ENCODE measurements at places on chromosomes 1 and 21.

DNA sequence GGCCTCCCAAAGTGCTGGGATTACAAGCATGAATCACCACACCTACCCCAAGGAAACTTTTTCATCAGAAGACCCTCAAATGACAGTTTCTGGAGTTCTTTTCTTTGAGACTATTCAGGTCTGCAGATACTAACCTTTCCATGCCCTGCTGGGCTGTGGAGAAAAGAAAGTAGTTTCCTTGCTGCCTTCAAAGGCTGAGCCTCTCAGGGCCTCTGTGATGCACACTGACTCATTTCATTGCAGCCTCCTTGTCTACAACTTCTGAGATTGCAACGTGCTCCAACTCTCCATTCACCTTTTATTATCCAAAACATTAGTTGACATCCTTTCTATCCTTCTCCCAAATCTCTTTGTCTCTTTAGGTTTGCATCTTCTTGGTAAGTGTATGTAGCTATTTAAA is 8.8 kb upstream of the SAMSN1 start:
- DNase-seq, result no peak
- no peak overlapping the region for H3K27ac ChIP-seq
- H3K36me3 ChIP-seq, result no peaks in the 10 kb centered on the region
- H3K27me3 ChIP-seq, result no peaks in the 10 kb centered on the region
- H3K4me3 ChIP-seq, result no peak overlapping the region

GRCh38 chr1:197284966-197285365 is 16.9 kb downstream of the CRB1 start:
- no peaks in the 10 kb centered on the region for H3K27me3 ChIP-seq
- H3K36me3 ChIP-seq, result no peaks in the 10 kb centered on the region
- no peaks in the 10 kb centered on the region for H3K4me1 ChIP-seq

DNA sequence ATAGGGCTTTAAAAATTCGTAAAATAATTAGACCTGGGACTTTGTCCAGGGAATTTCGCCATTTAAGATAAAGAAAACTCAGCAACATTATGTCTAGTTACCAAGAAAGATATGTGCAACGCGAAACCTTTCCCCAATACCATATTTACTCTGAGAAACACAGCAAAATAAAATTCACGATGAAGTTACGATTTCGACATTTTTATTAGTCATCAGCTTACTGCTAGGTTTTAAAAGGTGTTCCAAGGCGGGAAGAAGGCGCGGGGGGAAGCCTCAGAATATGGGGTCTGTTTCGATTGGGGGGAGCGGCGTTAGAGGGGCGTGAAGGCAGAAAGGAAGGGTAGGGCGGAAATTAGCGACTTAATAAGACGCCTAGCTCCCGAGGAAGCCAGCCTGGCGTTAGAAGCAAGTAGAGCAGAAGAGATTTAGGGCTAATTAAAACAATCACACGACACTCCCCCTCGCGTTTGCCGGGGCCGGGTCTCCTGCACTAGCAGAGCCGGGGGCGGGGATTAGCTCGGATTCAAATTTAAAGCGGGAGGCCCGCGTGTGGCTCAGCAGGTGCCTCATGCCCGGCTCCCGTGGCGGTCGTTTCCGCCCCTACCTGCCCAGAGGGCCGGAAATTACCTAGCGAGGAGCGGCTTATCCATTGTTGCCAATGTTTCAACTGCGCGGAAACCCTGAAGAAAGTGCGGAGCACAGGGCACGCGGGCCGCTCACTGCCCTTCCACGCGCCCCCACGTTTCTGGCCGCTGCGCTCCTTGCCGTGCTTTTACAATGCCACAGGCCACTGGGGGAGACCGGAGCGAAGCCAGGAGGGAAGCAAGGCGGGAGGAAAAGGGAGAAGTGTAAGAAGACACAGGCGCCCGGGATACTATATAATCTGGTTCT is 795 bp upstream of the POU2F1 start:
- H3K27me3 ChIP-seq, result no peaks in the 10 kb centered on the region
- no peaks in the 10 kb centered on the region for H3K36me3 ChIP-seq
- DNase-seq, result peak; percentile 70
- peak overlapping the region; percentile 96 for H3K4me3 ChIP-seq
- peak overlapping the region; percentile 97 for H3K27ac ChIP-seq

DNA sequence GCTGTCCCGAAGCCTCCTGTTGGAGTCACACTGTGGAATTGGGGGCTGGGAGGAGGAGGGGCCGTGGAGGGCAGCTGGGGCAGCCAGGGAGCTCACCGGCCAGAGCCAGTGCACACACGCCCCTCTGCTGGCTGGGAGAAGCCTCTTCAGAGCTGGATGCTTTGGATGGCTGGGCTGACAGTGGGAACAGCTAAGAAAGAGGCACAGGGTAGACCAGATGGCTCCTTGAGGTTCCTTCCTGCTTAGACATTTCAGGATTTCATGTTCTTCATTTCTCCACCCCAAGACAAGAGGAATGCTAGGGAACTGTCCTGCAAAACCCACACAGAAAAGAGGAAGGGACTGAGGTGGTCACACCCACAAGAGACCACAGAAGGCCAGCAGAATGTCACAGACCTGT is 254.8 kb upstream of the VAMP3 start:
- peaks cover 8% of the 10 kb centered on the region for H3K4me1 ChIP-seq
- H3K4me3 ChIP-seq, result no peak overlapping the region
- H3K27me3 ChIP-seq, result no peaks in the 10 kb centered on the region

- H3K4me3 ChIP-seq, result no peak overlapping the region
- no peaks in the 10 kb centered on the region for H3K36me3 ChIP-seq
- no peak for DNase-seq
- H3K27me3 ChIP-seq, result no peaks in the 10 kb centered on the region
Observed at GRCh38 chr21:42495027-42495426, 997 bp downstream of the RSPH1 start.

GRCh38 chr1:86848654-86849053 is 65.3 kb downstream of the SELENOF start:
- H3K27me3 ChIP-seq, result no peaks in the 10 kb centered on the region
- H3K36me3 ChIP-seq, result no peaks in the 10 kb centered on the region
- no peaks in the 10 kb centered on the region for H3K4me1 ChIP-seq
- H3K27ac ChIP-seq, result no peak overlapping the region
- H3K4me3 ChIP-seq, result no peak overlapping the region

DNA sequence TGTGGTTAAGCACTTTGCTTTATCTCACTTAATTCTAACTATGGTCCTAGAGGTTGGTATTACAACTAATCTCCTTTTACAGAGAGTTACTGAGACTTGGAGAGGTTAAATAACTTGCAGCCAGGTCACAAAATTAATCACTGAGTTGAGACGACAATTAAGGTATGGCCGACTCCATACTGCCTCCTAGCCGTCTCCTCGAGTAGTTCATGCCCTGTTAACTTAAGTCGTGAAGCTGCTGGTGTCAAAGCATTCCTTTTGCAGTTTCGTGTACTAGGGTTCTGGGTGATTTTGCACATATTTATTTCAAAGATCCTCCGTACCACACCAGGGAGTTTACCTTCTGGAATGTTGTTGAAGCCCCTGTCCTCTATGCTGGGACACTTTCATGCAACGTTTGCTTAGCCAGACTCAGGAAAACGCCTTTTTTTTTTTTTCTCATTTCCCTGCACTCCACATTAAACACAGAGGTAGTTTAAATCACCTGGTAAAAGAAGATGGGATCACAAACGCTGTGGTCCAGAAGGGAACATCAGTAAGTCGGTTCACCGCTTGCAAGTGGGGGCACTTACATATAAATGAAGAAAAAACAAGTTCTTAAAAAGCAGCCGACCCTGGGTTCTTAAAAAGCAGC is 570 bp upstream of the NEK7 start:
- DNase-seq, result peak; percentile 33
- peak overlapping the region; percentile 87 for H3K4me3 ChIP-seq
- peaks cover 14% of the 10 kb centered on the region for H3K4me1 ChIP-seq
- H3K27ac ChIP-seq, result peak overlapping the region; percentile 100

DNA sequence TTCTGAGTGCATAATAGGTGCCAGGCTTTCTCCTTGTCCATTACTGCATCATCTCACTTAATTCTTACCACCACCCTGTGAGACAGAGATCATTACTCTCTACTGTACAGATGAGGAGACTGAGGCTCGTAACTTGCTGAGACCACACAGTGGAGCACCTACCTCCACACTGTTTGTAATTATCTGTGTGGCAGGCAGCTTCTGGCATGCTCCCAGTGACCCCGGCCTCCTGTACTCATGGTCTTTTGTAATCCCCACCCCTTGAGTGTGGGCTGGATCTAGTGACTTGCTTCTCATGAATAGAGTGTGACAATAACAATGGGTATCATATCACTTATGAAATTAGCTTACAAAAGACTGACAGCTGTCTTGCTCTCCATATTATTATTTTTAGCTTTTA is 407.3 kb downstream of the MATN1 start:
- H3K27me3 ChIP-seq, result peaks cover 30% of the 10 kb centered on the region
- no peak overlapping the region for H3K4me3 ChIP-seq
- no peaks in the 10 kb centered on the region for H3K36me3 ChIP-seq
- no peaks in the 10 kb centered on the region for H3K4me1 ChIP-seq
- no peak for DNase-seq

DNA sequence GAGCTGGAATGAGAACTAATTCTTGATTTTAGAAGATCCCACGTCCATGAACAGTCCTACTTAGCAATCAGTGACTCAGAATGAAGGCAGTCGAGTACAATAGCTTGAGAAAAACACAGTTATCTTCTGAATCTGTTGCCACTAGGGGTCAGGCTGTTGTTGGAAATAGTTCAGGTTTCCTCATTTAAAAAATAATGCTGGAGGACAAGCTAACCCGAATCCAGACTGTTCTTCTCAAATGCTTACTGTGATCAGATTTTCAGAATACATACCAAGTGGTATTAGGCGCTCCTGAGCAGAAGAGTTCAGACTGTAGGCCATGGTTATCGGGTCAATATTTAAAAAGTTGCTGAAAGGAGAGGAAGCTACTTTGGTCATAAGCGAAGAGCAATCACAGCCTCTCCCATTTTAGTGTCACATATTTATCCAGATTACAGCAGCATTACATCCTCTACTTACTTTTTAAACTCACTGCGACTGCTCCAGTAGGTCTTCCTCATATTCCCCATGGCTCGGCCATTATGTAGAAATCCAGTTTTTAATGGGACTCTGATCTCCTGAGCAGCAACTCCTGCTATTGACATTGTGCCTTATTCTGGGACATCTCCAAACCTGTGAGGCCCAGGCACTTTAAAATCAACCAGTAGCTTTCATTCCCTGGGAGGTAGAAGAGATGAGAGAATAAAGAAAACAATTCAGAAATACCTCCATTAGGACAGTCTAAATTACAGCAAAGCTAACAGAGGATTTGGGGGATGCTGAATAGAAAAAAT is 10.9 kb downstream of the ERRFI1 start:
- no peaks in the 10 kb centered on the region for H3K27me3 ChIP-seq
- H3K27ac ChIP-seq, result peak overlapping the region; percentile 67
- no peak overlapping the region for H3K4me3 ChIP-seq
- H3K36me3 ChIP-seq, result peaks cover 41% of the 10 kb centered on the region
- no peak for DNase-seq

DNA sequence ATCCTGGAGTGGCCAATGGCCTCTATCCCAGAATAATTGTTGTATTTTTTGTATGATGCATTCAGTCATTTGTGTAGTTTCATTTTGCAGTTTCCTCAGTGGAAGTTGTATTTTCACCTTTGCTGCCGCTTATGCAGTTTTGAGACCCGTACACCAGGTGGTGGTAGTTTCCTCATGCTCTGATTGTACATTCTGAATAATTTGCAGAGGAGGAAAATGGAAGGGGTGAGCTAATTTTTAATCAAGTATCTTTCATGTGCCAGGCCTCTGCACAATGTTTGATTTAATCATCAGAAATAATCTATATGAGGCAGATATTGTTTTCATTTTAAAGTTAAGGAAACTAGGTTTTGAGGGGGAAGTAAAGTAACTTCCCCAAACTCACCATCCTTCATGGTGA is 29.5 kb downstream of the HLX start:
- no peaks in the 10 kb centered on the region for H3K36me3 ChIP-seq
- no peaks in the 10 kb centered on the region for H3K4me1 ChIP-seq
- peaks cover 6% of the 10 kb centered on the region for H3K27me3 ChIP-seq
- no peak overlapping the region for H3K4me3 ChIP-seq

DNA sequence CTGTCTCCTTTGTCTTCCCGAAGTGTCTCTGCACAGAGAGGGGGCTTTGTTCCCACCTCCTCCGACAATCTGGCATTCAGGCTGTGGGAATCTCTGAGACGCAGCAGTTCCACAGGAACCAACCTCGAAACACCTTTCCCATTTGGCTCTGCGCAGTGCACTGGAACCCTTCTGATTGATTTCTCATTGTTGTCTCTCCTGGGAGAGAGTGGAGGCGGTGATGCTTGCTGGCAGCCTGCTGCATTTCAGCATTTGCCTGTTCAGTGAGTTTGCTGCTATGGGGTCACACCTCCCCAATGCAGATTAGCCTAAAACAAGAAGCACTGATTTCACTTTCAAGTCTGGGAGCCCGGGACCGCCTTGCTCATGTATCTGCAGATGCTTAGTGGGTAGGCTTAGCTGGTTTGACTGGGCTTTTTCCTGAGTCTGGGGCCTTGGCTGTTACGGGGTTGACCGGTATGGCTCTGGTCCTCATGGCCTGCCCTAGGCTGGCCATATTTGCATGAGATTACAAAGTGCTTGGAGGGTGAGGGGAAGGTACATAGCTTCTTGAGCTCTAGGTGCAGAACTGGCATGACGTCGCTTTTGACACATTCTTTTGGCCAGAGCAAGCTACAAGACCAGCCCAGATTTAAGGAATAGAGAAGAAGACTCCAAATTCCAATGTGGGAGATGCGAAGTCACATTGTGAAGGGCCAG is 695.3 kb downstream of the PTPRU start:
- no peak overlapping the region for H3K27ac ChIP-seq
- H3K4me3 ChIP-seq, result no peak overlapping the region
- no peaks in the 10 kb centered on the region for H3K36me3 ChIP-seq
- H3K27me3 ChIP-seq, result peaks cover 10% of the 10 kb centered on the region
- DNase-seq, result no peak

DNA sequence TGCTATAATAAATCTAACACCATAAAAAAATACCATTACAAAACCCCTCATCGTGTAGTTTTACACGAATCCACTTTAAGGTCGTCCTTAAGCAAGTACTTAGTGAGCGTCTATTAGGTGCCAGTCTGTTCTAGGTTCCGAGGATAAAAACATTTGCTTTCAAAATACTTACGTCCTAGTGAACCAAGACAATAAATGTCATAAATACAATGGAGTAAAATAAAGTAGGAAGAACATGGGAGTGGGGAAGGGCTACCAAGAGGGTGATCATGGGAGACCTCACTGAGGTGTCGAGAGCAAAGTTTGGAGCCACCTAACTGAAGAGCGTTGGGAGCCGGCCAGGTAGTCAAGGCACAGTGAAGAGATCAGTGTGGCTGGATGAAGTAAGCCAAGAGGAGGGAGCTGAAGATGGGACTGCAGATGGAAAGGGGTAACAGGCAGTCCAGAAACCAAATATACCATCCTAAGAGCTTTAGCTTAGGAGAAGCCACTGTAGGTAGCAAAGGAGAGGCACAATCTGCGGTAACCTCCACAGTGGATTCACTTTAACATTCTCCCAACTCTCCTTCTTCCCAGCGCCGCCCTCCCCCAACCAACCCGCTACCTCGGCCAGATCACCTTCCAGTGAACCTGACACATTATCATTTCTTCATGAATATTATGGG is 684 bp downstream of the LTN1 start:
- no peaks in the 10 kb centered on the region for H3K27me3 ChIP-seq
- H3K4me3 ChIP-seq, result peak overlapping the region; percentile 62
- DNase-seq, result no peak
- H3K4me1 ChIP-seq, result no peaks in the 10 kb centered on the region

GRCh38 chr1:29630756-29631155 is 394.4 kb downstream of the PTPRU start:
- no peaks in the 10 kb centered on the region for H3K4me1 ChIP-seq
- no peaks in the 10 kb centered on the region for H3K36me3 ChIP-seq
- H3K4me3 ChIP-seq, result no peak overlapping the region
- DNase-seq, result no peak
- H3K27ac ChIP-seq, result no peak overlapping the region
